ENCODE measurements at places on chromosomes 5 and 9. TPM values are rescaled to one million over a fixed set of nuclear protein-coding genes. Genes with fewer than 3 reads are reported as not detected.

Gene NRG2
- total RNA-seq = 0.66 TPM

- H3K27ac ChIP-seq = no peak overlapping the region
- H3K4me1 ChIP-seq = no peaks in the 10 kb centered on the region
- DNase-seq = no peak
- H3K27me3 ChIP-seq = no peaks in the 10 kb centered on the region
Measured at GRCh38 chr5:18553269-18553668, 919.0 kb downstream of the TAF11L14 start.

Gene ACTBL2
- not detected for total RNA-seq

- DNase-seq = no peak
- no peaks in the 10 kb centered on the region for H3K4me1 ChIP-seq
- no peaks in the 10 kb centered on the region for H3K27me3 ChIP-seq
- H3K4me3 ChIP-seq = no peak overlapping the region
- no peaks in the 10 kb centered on the region for H3K36me3 ChIP-seq
Measured at GRCh38 chr5:73131711-73132425, 11.5 kb downstream of the TMEM171 start.

DNA sequence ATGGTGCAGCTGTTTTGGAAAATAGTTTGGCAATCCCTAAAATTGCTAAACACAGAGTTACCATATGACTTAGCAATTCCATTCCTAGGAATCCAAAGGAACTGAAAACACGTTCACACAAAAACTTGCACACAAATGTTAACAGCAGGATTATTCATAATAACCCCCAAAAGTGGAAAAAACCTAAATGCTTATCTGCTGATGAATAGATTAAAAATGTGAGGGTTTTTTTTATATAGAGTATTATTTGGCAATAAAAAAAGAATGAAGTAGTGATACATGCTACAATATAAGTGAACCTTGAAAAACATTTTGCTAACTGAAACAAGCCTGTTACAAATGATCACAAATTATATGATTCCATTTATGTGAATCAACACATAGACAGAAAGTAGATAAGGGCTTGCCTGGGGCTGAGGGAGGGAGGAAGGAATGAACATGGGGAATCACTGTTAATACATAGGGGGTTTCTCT, 45.1 kb upstream of the TRIO start:
- H3K4me3 ChIP-seq = no peak overlapping the region
- H3K27me3 ChIP-seq = no peaks in the 10 kb centered on the region
- no peaks in the 10 kb centered on the region for H3K4me1 ChIP-seq
- no peaks in the 10 kb centered on the region for H3K36me3 ChIP-seq
- no peak for DNase-seq

- H3K27ac ChIP-seq = no peak overlapping the region
- no peaks in the 10 kb centered on the region for H3K36me3 ChIP-seq
- no peak for DNase-seq
- H3K27me3 ChIP-seq = no peaks in the 10 kb centered on the region
- H3K4me1 ChIP-seq = peaks cover 4% of the 10 kb centered on the region
Measured at GRCh38 chr9:77819657-77820056, 171.5 kb upstream of the GNA14 start.

- H3K4me3 ChIP-seq = peak overlapping the region; percentile 49
- no peaks in the 10 kb centered on the region for H3K36me3 ChIP-seq
- no peaks in the 10 kb centered on the region for H3K4me1 ChIP-seq
- DNase-seq = no peak
- no peaks in the 10 kb centered on the region for H3K27me3 ChIP-seq
Measured at GRCh38 chr5:166370928-166371690, 1920.3 kb upstream of the WWC1 start.

Gene SEMA6A
- 28.6 TPM for total RNA-seq
